Eye (tissue), 1 donor: ENCODE measurements at places on chromosomes 7 and 10.

DNA sequence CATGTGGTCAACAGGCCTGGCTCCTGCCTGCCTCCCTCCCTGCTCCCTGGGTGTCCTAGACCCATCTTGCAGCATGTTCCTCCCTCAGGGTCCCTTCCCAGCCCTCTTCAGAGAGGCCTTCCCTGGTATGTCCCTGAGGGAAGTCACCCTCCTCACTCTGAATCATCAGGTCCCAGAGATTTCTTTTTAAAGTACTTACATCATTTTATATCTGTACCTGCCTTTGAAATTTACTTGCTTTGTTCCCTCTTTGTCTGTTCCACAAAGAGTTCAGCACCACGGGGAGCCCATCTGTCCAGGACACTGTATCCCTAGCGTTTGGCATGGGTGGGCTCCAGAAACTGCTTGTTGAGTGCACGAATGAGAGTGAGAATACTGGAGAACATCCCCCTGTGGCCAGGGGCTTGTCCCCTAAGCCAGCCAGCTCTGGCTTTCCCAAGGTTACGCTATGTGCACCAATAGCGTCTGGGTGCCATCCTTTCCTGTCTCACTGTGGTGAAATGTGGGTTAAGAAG is 50.6 kb upstream of the IGFBP3 start:
- no peak for DNase-seq

GRCh38 chr10:98369801-98370200 is 45.2 kb downstream of the PYROXD2 start:
- DNase-seq, result no peak

GRCh38 chr7:112023282-112023681 is 182.9 kb downstream of the DOCK4 start:
- DNase-seq, result no peak

DNA sequence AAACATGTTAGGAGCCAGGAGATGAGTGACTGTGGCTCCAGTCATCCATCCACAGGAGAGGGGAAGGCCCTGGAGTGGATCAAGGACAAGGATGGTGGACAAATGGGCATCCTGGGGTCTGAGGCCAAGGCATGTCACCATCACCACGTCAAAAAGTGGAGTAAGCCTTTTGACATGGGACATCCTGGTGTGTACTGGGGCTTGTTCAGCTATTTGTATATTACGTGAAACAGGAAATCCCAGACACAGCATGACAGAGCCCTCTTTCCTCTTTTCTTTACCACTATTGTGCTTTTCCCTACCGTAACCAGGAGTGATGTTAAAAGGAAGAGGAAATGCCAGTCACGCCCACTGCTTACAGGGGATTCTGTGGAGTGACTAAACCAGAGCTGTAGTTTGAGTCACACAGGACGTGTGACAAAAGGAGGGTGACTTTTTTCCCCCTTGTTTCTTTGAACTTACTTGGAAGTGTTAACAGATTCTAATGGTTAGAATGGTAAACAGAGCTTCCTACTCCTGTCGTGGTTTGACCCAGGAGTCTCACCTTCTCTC is 15.4 kb downstream of the ACSL5 start:
- no peak for DNase-seq
